CD4-positive, alpha-beta T cell (primary cell): ENCODE measurements at places on chromosomes 12 and 14. TPM values are rescaled to one million over a fixed set of nuclear protein-coding genes. Genes with fewer than 3 reads are reported as not detected.

DNA sequence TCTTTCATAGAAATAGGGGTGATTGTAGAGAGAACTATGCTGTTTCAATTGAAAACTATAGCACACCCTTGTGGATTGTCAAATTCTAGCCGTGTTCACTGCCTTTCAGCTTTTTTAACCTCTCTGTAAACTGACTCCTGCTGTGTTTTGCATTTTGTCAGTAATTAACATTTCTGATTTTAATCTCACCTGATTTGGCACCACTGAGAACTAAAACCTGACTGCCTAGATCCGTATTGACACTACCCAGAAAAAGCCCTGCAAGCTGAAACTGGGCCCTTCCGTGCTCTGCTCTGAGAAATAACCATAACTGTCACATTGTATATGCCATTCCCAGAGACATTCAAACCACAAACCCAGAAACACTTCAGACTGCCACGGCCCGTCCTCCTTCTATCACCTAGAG lies 26.6 kb upstream of the ETV6 start:
- H3K4me1 ChIP-seq: no peaks in the 10 kb centered on the region
- no peak overlapping the region for H3K27ac ChIP-seq
- DNase-seq: no peak

DNA sequence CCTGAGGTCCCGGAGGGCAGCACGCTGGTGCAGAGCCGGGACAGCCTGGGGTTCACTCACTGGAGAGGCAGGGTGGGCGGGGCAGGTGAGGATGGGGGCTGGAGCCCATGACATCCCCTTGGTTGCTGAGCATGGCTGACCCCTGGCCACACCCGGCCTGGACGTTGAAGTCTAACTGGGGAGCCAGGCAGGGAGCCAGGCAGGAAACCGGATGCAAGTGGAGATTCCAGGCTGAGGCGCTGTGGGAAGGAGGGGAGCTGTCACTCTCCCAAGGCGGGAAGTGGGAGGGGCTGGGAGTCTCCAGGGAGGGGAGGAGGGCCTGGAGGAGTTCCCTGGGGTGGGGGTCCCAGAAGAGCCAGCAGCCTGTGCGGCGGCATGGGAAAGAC lies 7.7 kb upstream of the INF2 start:
- peaks cover 32% of the 10 kb centered on the region for H3K4me1 ChIP-seq
- DNase-seq: no peak
- no peak overlapping the region for H3K27ac ChIP-seq

- peaks cover 13% of the 10 kb centered on the region for H3K36me3 ChIP-seq
- H3K4me1 ChIP-seq: no peaks in the 10 kb centered on the region
- DNase-seq: no peak
These were observed 41.3 kb upstream of the TESC start for GRCh38 chr12:117140397-117141096.

GRCh38 chr14:49971156-49972130 lies 78.6 kb downstream of the ARF6 start:
- DNase-seq: peak; percentile 87
- H3K36me3 ChIP-seq: no peaks in the 10 kb centered on the region
- H3K27me3 ChIP-seq: no peaks in the 10 kb centered on the region
- peak overlapping the region; percentile 30 for H3K4me3 ChIP-seq
- H3K27ac ChIP-seq: peak overlapping the region; percentile 80
- H3K4me1 ChIP-seq: peaks cover 66% of the 10 kb centered on the region

DNA sequence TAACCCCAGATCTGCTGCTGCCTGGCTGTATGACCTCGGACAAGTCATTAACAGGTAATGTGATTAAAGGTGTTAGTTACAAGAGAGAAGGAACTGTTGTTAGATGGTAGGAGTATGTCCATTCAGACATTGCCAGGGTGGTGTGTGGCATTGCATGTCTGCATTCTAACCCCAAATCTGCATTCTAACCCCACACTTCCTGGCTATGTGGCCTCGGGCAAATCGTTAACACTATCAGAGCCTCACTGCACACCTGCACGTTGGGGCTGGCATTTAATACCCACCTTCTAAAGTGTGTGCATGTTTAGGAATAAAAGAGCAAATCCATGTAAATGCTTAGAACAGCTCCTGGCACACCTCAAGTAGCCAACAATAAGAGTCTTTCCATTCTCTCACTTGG lies 46.4 kb downstream of the CHST11 start:
- H3K27me3 ChIP-seq: no peaks in the 10 kb centered on the region
- H3K4me3 ChIP-seq: no peak overlapping the region
- peaks cover 6% of the 10 kb centered on the region for H3K36me3 ChIP-seq
- H3K27ac ChIP-seq: no peak overlapping the region
- peaks cover 74% of the 10 kb centered on the region for H3K4me1 ChIP-seq

- peak overlapping the region; percentile 95 for H3K27ac ChIP-seq
- H3K4me3 ChIP-seq: no peak overlapping the region
- no peaks in the 10 kb centered on the region for H3K36me3 ChIP-seq
- no peak for DNase-seq
These were observed 2.1 kb upstream of the GPR132 start for GRCh38 chr14:105067140-105067968.

- no peak overlapping the region for H3K4me3 ChIP-seq
- no peak for DNase-seq
- H3K4me1 ChIP-seq: no peaks in the 10 kb centered on the region
- no peaks in the 10 kb centered on the region for H3K27me3 ChIP-seq
These were observed 186.6 kb upstream of the RMST start for GRCh38 chr12:97275728-97276590.

DNA sequence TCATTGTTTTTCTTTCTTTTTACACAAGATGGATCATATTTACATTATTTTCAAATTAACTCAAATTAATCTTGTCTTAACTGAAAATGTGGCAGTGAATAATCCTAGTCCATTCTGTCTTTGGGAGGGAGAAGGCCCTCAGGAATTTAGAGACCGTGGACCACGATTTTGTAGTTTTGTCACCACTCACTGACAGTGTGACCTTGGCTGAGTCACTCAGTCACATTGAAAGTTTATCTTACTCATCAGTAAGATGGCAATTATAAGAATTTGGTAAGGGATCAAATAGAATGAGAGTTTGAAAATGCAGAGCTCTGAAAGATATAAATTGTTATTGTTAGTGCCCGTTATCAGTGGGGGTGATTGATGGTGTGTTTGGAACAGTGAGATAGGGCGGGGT lies 16.4 kb downstream of the FOXJ2 start:
- H3K36me3 ChIP-seq: peaks cover 83% of the 10 kb centered on the region
- no peak overlapping the region for H3K4me3 ChIP-seq
- H3K27me3 ChIP-seq: no peaks in the 10 kb centered on the region
- H3K27ac ChIP-seq: no peak overlapping the region

- peak overlapping the region; percentile 60 for H3K27ac ChIP-seq
- peak overlapping the region; percentile 95 for H3K4me3 ChIP-seq
- peaks cover 65% of the 10 kb centered on the region for H3K4me1 ChIP-seq
- H3K27me3 ChIP-seq: no peaks in the 10 kb centered on the region
These were observed 1.8 kb downstream of the PXN start for GRCh38 chr12:120263748-120264085.

DNA sequence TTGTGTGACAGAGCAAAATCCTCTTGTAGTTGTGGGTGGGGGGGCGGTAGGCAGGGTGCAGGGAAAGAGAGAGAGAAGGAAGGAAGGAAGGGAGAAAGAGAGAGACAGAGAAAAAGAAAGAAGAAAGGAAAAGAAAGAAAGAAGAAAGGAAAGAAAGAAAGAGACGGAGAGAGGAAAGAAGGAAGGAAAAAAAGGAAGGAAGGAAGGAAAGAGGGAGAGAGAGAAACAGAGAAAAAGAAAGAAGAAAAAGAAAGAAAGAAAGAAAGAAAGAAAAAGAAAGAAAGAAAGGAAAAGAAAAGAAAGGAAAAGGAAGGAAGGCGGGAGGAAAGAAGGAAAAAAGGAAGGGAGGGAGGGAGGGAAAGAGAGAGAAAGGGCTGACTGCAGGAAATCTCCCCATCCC lies 17.6 kb upstream of the FAIM2 start:
- H3K36me3 ChIP-seq: no peaks in the 10 kb centered on the region
- DNase-seq: no peak
- H3K4me1 ChIP-seq: no peaks in the 10 kb centered on the region

GRCh38 chr12:69348162-69348938 lies at the start of gene LYZ:
Gene LYZ, plus strand, starts transcription at chr12:69348381. Its CDS starts 28 bp downstream, at chr12:69348409.
- no peak for DNase-seq
- H3K27me3 ChIP-seq: no peaks in the 10 kb centered on the region
- no peaks in the 10 kb centered on the region for H3K36me3 ChIP-seq
- H3K27ac ChIP-seq: no peak within 1 kb of the TSS

DNA sequence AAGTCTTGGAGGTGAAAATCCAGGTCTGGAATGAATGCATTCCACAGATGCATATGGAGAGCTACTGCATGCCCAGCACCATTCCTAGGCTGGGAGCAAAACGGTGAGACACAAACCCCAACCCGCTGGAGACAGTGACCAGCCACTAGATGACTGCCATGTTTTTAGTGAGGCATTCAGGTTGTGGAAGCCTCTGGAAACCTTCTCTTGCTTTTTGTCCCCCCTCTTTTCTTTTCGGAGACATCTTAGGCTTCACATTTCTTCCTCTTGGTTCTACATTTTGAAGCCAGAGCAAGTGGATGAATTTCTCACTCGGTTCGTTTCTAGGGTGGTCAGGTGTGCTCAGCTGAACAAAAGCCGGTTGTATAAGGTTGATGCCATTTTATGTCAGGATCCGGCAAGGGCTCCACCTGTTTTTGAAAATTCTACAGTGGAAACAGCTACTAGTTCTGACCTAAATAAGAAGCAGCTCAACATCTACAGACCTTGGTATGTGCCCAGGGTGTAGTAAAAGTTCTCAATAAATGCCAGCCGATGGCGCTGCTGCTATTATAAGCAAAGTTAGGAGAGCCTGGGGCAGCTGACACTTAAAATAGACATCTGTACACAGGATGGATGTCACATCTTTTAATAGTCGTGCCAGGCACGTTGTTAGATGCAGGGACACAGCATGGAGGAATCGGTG lies 1.8 kb upstream of the ZNF839 start:
- peaks cover 66% of the 10 kb centered on the region for H3K4me1 ChIP-seq
- no peak for DNase-seq
- no peaks in the 10 kb centered on the region for H3K36me3 ChIP-seq
- peak overlapping the region; percentile 43 for H3K27ac ChIP-seq
- peak overlapping the region; percentile 72 for H3K4me3 ChIP-seq
- H3K27me3 ChIP-seq: no peaks in the 10 kb centered on the region

DNA sequence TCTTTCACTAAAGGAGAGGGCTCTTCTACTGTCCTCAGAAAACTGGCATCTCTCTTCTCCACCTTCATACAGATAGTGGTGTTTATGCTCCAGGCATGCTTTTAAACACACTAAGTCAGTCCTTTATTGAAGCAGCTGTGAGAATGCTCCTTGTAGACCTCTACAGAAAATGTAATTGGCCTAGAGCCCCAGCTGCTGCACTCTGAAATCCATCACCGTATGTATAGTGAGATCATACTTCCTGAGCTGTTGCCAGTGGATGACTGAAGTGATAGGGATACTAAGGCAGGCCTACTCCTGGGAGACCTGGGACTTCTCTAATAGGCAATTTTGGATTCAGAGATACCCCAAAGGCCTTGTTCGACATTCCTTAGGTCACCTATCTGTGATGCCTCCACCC lies 535.4 kb downstream of the RPS29 start:
- H3K36me3 ChIP-seq: no peaks in the 10 kb centered on the region
- no peak overlapping the region for H3K27ac ChIP-seq
- H3K27me3 ChIP-seq: no peaks in the 10 kb centered on the region
- no peak overlapping the region for H3K4me3 ChIP-seq
- DNase-seq: no peak

DNA sequence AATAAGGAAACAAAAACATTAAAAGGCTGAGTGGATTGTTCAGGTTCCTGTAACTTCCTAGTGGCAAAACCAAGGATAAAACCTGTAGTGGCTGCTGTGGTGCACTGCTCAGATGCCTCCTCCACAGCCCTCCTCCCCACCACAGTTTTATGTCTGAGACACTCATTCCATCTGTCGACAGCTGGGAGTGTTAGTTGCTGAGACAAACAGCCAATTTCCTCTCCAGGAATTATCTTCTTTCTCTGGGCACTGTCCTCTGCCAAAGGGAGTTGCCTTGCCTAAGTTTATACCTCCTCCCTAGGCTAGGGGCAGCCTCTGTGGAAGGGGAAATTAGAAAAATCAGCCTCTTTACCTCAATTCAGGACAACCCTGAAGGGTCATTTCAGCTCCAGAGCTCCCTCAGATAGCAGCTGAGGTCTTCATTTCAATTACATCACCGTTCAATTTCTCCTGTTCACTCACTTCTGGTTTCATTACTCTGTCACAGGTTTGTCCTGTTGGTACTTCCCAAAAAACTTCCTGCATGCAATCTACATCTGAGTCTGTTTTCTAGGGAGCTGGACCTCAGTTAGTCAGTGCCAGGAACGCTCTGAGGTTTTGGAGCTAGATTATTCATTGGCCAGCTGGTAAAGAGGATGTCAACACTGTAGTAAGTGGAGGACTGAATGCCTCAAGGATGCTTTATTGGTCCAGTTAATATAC lies 74.9 kb upstream of the ATP2B1 start:
- H3K27ac ChIP-seq: no peak overlapping the region
- H3K36me3 ChIP-seq: no peaks in the 10 kb centered on the region
- no peaks in the 10 kb centered on the region for H3K4me1 ChIP-seq
- no peaks in the 10 kb centered on the region for H3K27me3 ChIP-seq
- H3K4me3 ChIP-seq: no peak overlapping the region

GRCh38 chr12:4478933-4479332 lies 33.3 kb upstream of the FGF6 start:
- no peaks in the 10 kb centered on the region for H3K4me1 ChIP-seq
- no peaks in the 10 kb centered on the region for H3K27me3 ChIP-seq
- H3K36me3 ChIP-seq: no peaks in the 10 kb centered on the region
- H3K27ac ChIP-seq: no peak overlapping the region

- no peaks in the 10 kb centered on the region for H3K36me3 ChIP-seq
- DNase-seq: no peak
- H3K4me1 ChIP-seq: no peaks in the 10 kb centered on the region
- H3K4me3 ChIP-seq: no peak overlapping the region
- H3K27me3 ChIP-seq: no peaks in the 10 kb centered on the region
These were observed 14.5 kb upstream of the KLRD1 start for GRCh38 chr12:10293151-10293550.

Gene ACVRL1
- not detected for total RNA-seq

Gene SCN8A
- total RNA-seq: 0.14 TPM

Gene CIT
- total RNA-seq: 1.3 TPM

Gene CEP170B
- 4.4 TPM for total RNA-seq

Gene MAP3K9
- total RNA-seq: 6.3 TPM

Gene BEST3
- total RNA-seq: not detected
